NCI-H345 (cell line): ENCODE measurements at places on chromosomes 5 and 9.
A peak's percentile ranks its signal among the peaks of the same experiment; 100 is the strongest.

DNA sequence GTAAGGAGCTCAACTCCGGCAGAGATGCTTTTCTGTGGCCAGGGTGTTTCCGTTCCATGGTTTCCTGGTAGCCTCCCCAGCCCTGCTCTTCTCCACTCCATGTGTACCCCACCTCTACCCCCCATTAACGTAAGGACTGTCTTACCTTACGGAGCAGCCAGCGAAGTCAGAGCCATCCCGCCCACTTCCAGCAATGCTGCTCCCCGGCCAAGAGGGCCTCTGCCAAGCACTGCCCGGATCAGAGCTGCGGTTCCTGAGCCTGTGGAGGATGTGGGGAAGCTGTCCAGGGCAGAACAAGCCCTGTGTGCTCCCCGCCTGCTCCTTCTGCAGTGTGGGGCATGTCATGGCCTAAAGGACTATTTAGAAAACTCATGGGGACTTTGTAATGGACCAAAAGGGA, 261.2 kb downstream of the GADD45G start:
- no peak for DNase-seq

- no peak for DNase-seq
Observed at GRCh38 chr9:106102821-106103220, 408.5 kb downstream of the TMEM38B start.

- DNase-seq, result no peak
Observed at GRCh38 chr5:93674866-93675459, 66.4 kb downstream of the POU5F2 start.

- DNase-seq, result peak; percentile 74
Observed at GRCh38 chr9:13841746-13842462, 472.0 kb downstream of the NFIB start.

DNA sequence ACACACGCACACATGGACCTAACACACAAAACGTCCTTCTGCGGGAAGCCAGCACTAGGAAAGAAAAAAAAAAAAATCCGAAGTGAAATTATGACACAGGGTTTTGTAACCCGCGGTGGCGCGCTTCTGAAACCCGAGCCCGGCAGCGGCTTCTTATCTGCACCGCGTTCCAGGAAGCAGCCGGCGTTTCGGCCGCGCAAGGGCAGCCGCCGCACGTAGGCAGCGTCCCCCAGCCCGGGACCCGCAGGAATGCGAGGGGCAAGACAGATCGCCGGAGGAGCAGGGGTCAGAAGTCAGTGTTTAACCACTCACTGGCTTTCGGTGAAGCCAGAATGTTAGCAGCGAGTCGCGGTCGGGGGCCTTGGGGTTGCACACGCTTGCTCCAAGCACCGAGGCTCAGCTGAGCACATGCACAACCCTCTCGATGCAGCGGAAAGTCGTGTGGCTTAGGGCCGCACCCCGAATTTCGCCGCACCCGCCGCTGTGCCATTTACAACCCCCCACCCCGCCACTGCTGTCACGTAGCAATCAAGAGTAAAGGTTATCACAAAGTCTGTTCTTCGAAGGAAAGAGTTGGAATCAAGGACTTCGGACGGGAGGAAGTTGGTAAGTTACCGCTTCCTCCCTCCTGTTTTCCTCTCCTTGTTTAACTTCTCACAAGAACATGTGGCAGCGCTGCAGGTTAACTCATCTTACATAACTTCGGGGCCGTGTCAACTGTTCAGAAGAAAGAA, 167.9 kb downstream of the AUH start:
- DNase-seq, result no peak

GRCh38 chr5:153670101-153670500, 179.6 kb downstream of the GRIA1 start:
- no peak for DNase-seq

- no peak for DNase-seq
Observed at GRCh38 chr9:127878001-127878651, 651 bp upstream of the AK1 start.

DNA sequence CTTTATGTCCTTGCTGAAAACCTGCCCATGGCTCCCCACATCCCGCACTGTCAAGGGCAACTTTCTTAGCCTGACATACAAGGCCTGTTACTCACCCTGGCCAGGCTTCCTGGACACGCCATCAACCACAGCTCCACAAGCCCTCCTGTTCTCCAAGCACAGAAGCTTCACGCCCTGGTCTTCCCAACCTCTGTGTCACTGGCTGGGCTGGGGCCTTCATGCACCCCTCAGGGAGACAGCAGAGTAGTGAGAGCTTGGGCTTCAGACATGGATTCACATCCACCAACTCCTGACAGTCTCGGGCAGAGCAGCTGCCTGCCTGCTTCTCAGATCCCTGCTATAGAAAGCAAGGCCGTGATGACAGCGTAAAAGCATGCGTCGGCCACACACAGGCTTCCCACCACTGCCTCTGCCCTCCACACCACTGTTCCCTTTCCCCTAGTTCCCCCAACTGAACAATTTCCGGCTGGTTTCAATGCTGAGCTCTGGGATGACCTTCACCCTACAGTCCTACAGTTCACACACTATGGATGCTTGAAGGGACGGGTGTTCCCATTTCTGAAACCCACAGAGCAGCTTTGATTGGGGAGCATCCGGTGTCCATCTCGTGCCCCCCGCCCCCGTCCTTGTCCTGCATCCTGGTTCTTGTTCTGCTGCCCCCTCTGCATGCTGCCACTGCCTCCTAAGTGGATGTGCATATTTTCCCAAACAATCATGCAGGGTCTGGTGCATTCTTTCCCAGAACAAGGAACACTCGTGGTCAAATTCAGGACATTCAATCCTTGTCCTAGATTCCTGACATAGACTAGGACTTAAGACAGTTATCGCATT, 33.4 kb upstream of the ADAMTS2 start:
- no peak for DNase-seq

DNA sequence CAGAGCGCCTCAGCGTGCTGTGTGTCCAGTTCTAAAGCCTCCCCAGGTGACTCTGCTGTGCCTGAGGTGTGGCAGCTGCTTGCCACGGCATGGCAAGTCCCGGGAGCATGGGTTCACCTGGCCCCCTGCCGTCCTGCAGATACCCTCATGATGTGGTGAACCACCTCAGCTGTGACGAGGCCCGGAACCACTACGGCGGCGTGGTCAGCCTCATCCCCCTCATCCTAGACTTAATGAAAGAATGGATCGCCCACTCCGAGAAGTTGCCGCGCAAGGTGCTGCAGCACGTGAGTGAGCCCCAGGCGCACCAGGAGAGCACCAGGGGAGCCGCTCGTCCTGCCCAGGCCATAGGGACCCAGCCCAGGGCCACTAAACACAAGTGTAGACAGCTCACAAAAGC, 9.5 kb downstream of the SPACA9 start:
- DNase-seq, result no peak

DNA sequence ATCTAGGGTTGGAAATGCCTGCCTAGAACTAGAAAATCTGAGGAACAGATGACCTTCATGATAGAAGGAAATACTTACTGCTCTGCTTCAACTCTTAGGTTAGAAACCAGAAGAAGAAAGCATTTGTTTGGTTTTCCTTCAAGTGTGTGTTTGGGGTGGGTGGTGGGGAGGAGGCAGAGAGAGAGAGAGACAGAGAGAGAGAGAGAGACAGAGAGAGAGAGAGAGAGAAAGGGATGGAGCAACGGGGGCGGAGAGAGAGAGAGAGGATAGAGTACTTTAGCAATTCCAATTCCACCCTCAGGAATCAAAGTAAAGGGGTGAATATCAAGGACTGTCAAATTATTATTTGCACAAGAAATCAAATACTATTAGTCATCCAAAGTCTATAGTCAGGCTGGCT, 29.2 kb upstream of the GCNT4 start:
- no peak for DNase-seq

DNA sequence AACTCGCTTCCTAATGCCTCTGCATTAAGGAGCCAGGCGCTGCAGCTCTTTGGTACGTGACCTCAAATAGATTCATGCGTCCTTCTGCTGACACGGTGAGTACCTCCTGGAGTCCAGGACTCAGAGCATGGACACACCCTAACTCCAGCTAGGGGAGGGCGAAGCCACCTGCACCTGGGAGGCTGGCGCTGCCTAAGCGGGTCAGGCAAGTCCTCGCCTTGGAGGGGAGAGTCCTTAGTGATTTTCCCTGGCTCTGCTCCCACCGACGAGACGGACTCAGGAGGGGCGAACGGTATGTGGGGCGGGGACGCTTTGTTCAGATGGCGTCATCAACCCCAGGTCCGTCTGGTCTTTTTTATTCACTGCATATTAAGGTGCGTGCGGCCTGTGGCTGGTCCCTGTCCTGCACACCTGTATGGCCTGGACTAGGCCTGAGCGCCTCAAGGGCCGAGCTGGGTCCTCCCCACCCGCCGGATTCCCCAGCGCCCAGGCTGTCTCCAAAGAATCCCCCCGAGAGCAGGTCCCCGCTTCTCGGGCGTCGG, 50.3 kb downstream of the NSUN2 start:
- DNase-seq, result no peak

GRCh38 chr5:640461-641330, 28.6 kb downstream of the CEP72 start:
- DNase-seq, result no peak

- no peak for DNase-seq
Observed at GRCh38 chr9:83432877-83433550, 105.2 kb downstream of the FRMD3 start.

DNA sequence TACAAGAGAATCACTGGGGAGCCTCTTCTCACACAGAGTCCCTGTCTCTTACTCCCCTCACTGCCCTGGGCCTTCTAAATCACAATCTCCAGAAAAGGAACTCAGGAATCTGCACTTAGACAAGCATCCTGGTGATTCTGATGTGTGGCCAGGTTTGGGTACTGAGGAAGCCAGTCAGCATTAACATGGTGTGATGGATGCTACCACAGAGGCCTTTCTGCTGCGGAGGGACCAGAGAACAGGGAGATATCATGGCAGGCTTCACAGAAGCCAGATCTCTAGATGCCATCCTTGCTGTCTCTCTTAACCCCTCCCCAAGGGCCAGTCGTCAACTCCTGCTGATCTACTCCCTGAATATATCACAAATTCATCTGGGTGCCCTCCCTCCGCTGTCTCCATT, 1.6 kb downstream of the ANKS6 start:
- DNase-seq, result no peak

DNA sequence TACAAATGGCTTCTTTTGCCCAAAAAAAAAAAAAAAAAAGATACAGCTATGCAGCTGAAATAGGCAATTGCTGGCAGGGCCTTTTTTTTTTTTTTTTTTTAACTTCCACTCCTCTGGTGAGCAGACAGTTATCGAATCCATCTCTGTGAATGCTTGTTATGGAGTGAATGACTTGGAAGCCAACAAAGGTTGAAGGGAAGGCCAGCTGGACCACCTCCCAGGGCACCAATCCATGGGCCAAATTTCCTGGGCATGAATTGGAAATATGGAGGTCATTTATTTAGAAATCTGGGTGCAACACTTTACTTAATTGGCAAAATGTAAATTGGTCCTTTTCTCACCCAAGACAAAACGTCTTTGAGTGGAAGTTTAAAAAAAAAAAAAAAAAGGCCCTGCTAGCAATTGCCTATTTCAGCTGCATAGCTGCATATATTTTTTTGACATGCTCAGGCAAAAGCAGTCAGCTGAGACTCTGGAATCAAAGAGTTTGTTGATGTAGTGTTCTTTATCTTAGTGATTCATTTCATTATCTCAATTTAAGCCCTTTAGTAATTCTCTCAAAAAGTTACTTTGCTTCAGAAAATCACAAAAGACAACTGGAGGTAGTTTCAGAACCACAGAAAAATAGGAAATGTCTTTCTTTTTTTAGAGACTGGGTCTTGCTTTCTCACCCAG, 392.2 kb upstream of the KLF4 start:
- DNase-seq, result no peak
